Natural killer cell treated with Interleukin-12 subunit alpha and Interleukin-12 subunit beta and Interleukin-15 and Interleukin-18, amount 100 ng/mL, for 72 hours (primary cell): ENCODE measurements at places on chromosomes 2 and 18. TPM values are rescaled to one million over a fixed set of nuclear protein-coding genes. Genes with fewer than 3 reads are reported as not detected.
A peak's percentile ranks its signal among the peaks of the same experiment; 100 is the strongest.

The CABLES1 gene
- total RNA-seq = 0.39 TPM

The ESPNL gene
- 0.19 TPM for total RNA-seq

The GPC1 gene
- 1.8 TPM for total RNA-seq

The CD302 gene
- total RNA-seq = 0.55 TPM

The IL18R1 gene
- 135 TPM for total RNA-seq

DNA sequence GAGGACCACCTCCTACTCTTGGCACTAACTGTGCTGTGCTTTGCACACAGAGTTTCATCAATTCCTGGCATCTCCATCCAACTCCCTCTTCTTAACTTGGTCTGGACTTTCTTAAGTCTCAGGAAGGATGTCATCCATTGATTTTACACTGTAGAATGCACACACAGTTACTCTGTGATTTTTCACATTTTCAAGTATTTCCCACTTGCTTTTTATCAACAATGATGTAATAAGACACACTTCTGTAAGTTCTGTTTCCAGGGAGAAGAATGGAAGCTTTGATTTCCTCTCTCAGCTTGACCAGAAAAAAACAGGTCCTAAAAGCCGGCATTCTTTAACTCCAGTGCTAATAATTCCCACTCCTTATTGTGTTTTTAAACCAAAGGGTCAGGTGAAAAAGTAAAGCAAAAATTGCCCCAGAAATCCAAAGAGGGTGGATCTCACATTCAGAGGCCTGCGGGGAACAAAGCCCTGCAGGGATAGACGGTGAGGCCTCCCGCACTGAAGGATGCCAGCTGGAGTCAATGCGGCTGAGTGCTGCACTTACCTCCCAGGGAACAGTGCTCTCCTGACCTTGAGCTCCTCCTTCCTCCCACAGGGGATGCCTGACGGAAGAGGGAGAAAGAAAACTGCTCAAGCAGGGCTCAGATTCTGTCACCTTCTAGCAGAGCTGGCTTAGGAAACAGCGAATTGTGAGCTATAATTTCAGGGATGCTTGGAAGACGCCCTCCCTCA, 83.1 kb downstream of the PDCL3 start:
- DNase-seq = no peak
- H3K4me3 ChIP-seq = no peak overlapping the region
- no peak overlapping the region for H3K27ac ChIP-seq
- H3K27me3 ChIP-seq = peaks cover 6% of the 10 kb centered on the region
- H3K36me3 ChIP-seq = peaks cover 6% of the 10 kb centered on the region
- H3K4me1 ChIP-seq = peaks cover 16% of the 10 kb centered on the region

DNA sequence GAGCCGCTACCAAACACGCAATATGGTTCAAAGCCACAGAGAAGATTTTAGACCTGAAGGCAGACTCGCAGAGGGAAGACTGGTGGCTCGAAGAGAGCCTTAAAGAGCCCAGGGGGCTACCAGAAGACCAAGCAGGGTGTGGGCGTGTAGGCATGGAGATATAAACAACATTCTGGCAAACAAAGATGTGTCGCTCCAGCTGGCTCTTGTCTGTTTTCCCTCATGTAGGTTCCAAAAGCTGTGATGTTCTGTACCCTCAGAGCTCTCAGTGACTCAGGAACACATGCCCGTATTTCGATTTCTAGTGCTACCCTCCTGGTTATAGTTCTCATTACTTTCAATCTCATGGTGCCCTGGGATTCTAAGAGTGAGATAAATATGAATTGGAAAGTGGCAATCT, 44.5 kb downstream of the DOCK10 start:
- peak overlapping the region; percentile 96 for H3K27ac ChIP-seq
- H3K36me3 ChIP-seq = peaks cover 10% of the 10 kb centered on the region
- DNase-seq = no peak

DNA sequence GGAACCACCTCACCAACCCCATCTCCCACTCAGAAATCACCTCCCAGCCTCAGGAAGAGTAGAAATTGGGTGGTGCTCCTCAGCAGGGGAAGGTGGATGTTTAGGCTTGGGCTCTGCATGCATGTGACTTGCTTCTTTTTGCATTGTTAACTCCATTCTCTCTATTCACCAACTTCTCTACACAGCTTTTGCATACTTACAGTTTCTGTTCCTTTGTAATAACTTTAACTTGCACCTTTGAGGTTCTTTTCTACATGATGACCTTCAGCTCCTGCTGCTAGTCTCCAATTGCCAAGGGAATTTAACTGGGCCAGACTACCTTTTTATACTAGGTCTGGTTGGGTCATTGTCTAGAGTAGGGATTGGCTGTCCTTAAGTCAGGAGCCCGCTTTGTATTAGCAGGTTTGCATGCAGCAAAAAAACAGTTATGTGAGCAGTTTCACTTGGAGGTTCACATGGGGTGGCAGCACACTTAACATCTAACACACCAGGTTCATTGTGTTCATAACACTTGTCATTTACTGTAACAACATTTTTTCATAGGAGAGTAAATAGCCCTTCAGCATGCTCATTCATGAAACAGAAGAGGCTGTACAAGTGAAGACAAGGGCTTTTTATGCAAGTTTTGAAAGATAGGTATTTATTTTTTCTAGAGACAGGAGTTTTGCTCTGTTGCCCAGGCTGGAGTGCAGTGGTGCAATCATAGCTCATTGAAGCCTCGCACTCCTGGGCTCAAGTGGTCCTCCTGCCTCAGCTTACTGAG, 12.0 kb downstream of the MRPL35 start:
- no peaks in the 10 kb centered on the region for H3K4me1 ChIP-seq
- H3K27ac ChIP-seq = no peak overlapping the region
- H3K36me3 ChIP-seq = peaks cover 42% of the 10 kb centered on the region
- DNase-seq = no peak

DNA sequence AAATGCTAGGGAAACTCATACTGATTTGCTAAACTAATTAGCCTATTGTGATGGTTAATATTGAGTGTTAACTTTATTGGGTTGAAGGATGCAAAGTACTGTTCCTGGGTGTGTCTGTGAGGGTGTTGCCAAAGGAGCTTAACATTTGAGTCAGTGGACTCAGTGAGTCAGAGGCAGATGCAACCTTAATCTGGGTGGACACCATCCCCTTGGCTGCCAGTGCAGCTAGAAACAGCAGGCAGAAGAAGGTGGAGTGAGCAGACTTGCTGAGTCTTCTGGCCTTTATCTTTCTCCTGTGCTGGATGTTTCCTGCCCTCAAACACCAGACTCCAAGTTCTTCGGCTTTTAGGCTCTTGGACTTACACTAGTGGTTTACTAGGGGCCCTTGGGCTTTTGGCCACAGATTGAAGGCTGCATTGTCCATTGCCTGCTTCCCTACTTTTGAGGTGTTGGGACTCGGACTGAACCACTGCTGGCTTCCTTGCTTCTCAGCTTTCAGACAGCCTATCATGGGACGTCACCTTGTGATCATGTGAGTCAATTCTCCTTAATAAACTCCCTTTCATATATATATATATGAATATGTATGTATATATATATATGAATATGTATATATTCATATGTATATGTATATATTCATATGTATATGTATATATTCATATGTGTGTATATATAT, 69.7 kb downstream of the RPRM start:
- no peaks in the 10 kb centered on the region for H3K4me1 ChIP-seq
- H3K36me3 ChIP-seq = no peaks in the 10 kb centered on the region
- no peak overlapping the region for H3K27ac ChIP-seq
- H3K4me3 ChIP-seq = no peak overlapping the region
- no peaks in the 10 kb centered on the region for H3K27me3 ChIP-seq

DNA sequence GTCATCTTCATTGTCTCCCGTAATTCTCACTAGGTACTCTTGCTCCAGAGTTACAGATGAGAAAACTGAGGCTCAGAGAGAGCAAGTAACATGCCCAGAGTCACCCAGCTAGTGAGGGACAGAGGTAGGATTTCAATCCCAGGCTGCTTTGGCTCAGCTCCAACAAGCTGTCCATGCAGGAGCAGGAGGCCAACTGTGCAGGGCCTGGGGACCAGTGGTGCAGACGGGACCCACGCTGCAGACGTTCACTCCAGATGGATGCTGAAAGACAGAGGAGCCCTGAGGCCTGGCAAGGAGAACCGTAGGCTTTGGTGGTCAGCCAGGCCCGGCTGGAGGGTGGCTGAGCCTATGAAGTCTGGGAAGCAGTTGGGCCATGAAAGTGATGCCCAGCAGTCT, 102.6 kb downstream of the MCFD2 start:
- H3K4me3 ChIP-seq = no peak overlapping the region
- no peak overlapping the region for H3K27ac ChIP-seq
- H3K36me3 ChIP-seq = no peaks in the 10 kb centered on the region
- H3K4me1 ChIP-seq = no peaks in the 10 kb centered on the region
- no peak for DNase-seq

DNA sequence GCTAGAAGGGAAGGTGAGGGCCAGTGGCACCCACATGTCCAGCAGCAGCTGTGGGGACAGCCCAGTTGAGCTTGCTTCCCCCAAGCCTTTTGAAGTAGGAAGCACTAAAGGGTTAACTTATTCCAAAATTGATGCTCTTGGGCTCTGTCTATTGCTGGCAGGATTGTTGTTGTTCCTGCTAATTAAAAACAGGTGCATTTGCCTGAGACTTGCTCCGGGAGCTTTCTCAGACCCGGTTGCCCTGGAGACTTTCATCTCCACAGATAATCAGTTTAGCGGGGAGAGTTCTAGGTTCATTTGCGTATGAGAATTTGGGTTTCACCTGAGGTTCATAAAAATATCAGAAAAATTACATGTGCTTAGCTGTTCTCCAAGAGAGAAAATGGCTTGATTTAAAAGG, 277.3 kb downstream of the LRATD1 start:
- no peak overlapping the region for H3K27ac ChIP-seq
- no peak overlapping the region for H3K4me3 ChIP-seq
- DNase-seq = no peak
- H3K36me3 ChIP-seq = no peaks in the 10 kb centered on the region
- no peaks in the 10 kb centered on the region for H3K4me1 ChIP-seq

- DNase-seq = no peak
- H3K4me3 ChIP-seq = no peak overlapping the region
- no peaks in the 10 kb centered on the region for H3K36me3 ChIP-seq
- H3K27ac ChIP-seq = no peak overlapping the region
- H3K4me1 ChIP-seq = peaks cover 20% of the 10 kb centered on the region
Observed at GRCh38 chr2:239443666-239444567, 43.1 kb upstream of the HDAC4 start.

DNA sequence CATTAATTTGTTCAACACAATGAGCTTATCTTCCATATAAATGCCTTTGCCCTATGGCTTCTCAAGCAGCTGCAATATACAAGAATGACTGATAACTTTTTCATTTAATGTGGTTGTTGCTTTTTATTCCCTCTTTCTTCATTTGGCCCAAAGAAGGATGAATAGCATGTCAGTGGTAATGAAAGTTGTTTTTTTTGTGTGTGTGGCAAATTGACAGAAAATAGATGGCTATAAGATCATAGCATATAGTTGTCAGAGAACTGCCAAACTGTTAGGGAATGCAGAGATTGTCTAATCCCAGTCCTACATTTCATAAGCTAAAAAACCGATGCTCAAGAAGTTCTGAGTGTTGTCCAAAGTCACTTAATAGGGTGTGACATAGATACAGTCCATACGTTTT, 244.3 kb downstream of the ACTR3 start:
- H3K4me1 ChIP-seq = no peaks in the 10 kb centered on the region
- peaks cover 3% of the 10 kb centered on the region for H3K27me3 ChIP-seq
- no peak overlapping the region for H3K4me3 ChIP-seq

DNA sequence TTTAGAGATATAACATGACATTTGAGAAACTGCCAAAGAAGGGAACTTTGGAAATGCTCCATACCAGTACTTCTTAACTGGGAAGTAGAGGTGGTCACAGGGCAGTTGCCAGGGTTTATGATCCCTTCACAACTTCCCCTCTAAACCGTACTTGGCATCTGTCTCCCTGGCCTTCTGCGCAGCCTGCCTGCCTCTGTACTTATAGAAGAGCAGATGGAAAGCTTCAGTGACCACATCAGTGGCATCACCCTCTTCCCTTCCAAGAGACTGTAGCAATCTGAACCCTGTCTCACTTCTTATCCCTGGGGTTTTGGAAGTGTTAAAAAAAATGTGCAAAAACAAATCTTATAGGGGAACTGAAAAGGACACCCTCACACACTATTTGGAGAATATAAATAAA, 64.1 kb downstream of the EIF2AK3 start:
- H3K27me3 ChIP-seq = no peaks in the 10 kb centered on the region
- H3K36me3 ChIP-seq = peaks cover 8% of the 10 kb centered on the region
- H3K4me1 ChIP-seq = no peaks in the 10 kb centered on the region
- no peak for DNase-seq
- H3K27ac ChIP-seq = no peak overlapping the region
